ENCODE measurements at places on chromosomes 3 and 15.
A peak's percentile ranks its signal among the peaks of the same experiment; 100 is the strongest.

GRCh38 chr3:64224826-64225610 lies at the start of gene PRICKLE2:
TSS of gene PRICKLE2 (minus strand) at chr3:64225466. CDS start at chr3:64198927, 26,539 bp downstream.
- DNase-seq, result peak; percentile 94

DNA sequence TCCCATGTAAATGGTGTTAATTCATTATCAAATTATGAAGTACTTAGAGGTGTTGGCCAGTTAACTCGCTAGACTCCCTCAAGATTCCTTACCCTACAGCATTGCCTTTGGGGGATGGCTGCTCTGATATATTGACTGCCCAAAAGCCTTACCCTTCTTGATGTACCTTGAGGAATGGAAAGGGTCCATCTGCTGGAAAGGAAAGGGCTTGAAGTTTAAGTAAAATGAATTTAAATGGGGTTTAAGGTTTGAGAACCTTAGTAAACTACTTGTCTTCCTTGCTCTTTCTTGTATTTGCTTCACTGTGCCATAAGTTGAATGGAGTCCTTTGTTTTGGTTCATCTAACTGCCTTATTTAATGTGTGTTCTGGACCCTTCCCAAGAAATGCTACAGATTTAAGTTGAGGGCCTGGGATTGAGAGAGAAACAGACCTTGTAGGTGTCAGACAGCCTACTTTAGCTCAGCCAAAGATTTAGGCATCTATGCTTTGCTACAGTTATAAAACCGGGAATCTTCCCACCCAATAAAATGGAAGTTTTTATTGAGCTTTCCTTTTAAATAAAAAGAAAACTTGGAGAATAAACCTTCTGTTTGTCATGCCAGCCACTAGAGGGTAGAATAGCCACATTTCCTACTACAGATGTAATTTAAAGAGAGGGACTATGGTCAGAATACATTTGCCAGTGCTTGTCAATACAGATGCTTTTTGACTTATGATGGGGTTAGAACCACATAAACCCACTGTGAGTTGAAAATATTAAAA lies 25.3 kb downstream of the CMSS1 start:
- DNase-seq, result no peak

DNA sequence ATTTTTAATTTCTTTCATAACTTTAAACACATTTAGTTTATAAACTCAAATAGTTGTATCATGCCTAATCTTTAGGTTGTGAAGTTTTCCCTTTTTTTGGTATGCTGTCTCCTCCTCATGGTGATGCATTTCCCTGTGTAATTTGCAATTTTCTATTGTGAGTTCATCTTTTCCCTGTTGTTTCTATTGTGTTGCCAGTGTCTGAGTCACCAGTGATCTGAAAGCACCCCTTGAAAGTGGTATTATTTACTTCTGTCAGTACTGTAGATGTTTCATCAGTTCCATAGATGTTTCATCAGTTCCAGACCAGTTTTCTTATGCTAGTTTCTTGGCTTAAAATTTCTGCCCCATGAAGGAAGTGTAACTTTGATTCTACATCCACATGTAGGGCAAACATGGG lies 80.6 kb downstream of the OXSM start:
- no peak for DNase-seq

- DNase-seq, result no peak
These were observed 72.2 kb downstream of the NR1D2 start for GRCh38 chr3:24017305-24017704.

DNA sequence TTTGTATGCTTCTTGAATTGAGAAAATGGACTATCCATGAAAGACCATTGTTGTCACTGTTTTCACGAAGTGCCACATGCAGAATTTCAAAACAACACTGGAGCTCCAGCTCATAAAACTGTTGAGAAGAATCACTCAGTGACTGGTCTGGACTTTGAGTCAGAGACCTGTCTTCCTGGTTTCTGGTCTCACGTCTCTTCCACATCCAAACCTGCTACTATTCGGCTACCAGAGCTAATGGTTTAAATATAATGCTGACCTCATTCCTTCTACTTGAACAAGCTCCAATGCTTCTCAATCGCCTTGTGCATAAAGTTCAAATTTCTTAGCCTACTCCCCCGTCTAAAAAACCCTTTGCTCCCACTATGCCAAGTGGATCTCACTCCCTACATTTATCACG lies 227.9 kb upstream of the NR2F2 start:
- DNase-seq, result no peak
